ENCODE measurements at places on chromosomes 12 and 14. TPM values are rescaled to one million over a fixed set of nuclear protein-coding genes. Genes with fewer than 3 reads are reported as not detected.
A peak's percentile ranks its signal among the peaks of the same experiment; 100 is the strongest.

Gene OVCH1
- total RNA-seq, result 0.19 TPM

Gene SART3
- 33.4 TPM for total RNA-seq

Gene TC2N
- total RNA-seq, result 3.9 TPM

DNA sequence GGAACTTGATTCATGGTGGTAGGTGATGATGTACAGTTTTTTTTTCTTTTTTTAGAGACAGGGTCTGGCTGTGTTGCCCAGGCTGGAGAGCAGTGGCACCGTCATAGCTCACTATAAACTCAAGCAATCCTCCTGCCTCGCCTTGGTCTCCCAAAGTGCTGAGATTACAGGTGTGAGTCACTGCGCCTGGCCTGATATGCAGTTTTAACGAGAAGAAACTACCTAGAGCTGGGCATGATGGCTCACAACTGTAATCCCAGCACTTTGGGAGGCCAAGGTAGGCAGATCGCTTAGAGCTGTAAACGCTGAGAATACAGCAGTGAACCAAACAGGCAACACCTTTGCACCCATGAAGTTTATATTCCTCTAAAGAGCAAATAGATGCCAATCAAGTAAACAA is 13.0 kb upstream of the VPS37B start:
- H3K27ac ChIP-seq, result peak overlapping the region; percentile 79
- no peaks in the 10 kb centered on the region for H3K27me3 ChIP-seq
- no peak overlapping the region for H3K4me3 ChIP-seq
- peaks cover 13% of the 10 kb centered on the region for H3K4me1 ChIP-seq
- H3K36me3 ChIP-seq, result no peaks in the 10 kb centered on the region

Gene SLC15A5
- not detected for total RNA-seq

- no peaks in the 10 kb centered on the region for H3K27me3 ChIP-seq
- H3K4me3 ChIP-seq, result no peak overlapping the region
- no peak overlapping the region for H3K27ac ChIP-seq
- no peaks in the 10 kb centered on the region for H3K4me1 ChIP-seq
- DNase-seq, result no peak
Measured at GRCh38 chr14:85601246-85601645, 71.3 kb downstream of the FLRT2 start.

Gene UNC119B
- 8.9 TPM for total RNA-seq

DNA sequence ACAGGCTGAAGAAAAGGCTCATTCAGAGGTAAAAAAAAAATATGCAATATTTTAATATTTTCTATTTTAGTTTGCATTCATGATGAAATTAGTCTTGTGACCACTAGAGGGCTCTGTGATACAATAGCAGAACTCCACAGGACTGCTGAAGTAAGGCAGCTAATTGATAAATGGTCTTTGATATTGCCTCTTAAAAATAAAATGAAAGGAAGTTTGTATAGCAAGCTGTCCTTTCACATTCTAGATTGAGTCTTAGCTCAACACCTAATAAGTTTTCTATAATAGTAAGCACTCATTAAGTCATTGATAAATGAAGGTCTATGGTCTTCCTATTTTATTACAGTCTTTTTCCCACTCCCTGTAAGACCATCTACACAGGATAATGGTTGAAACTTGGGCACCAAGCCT is 315.7 kb downstream of the NAV3 start:
- no peak for DNase-seq
- H3K4me1 ChIP-seq, result peaks cover 4% of the 10 kb centered on the region
- no peaks in the 10 kb centered on the region for H3K36me3 ChIP-seq
- no peak overlapping the region for H3K4me3 ChIP-seq
- H3K27ac ChIP-seq, result no peak overlapping the region

DNA sequence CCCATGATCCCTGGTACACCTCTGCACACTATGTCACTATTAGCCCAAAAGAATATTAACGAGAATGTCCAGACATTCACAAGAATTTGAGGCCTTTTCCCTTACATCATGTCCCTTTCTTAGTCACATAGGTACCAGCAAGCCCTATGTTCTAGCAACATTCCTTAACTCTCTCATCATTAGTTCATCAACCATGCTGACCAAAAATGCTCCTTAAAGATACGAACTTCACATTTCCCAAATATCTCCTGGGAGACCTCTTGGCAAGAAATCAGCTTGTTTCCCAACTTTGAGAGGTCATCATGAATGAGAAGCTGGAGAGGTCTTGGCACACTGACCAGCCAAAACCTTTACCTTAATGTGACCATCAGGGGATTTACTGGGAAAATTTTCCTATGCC is 4.6 kb downstream of the SALL2 start:
- no peak overlapping the region for H3K4me3 ChIP-seq
- H3K27me3 ChIP-seq, result no peaks in the 10 kb centered on the region
- no peaks in the 10 kb centered on the region for H3K36me3 ChIP-seq
- no peak for DNase-seq

Measured in right atrium auricular region (tissue), 2 donors.